ENCODE measurements at places on chromosomes 7 and 10.

- DNase-seq = no peak
Observed at GRCh38 chr7:98908585-98908984, 30.3 kb downstream of the TRRAP start.

GRCh38 chr10:129495698-129496097, 28.7 kb downstream of the MGMT start:
- DNase-seq = no peak

DNA sequence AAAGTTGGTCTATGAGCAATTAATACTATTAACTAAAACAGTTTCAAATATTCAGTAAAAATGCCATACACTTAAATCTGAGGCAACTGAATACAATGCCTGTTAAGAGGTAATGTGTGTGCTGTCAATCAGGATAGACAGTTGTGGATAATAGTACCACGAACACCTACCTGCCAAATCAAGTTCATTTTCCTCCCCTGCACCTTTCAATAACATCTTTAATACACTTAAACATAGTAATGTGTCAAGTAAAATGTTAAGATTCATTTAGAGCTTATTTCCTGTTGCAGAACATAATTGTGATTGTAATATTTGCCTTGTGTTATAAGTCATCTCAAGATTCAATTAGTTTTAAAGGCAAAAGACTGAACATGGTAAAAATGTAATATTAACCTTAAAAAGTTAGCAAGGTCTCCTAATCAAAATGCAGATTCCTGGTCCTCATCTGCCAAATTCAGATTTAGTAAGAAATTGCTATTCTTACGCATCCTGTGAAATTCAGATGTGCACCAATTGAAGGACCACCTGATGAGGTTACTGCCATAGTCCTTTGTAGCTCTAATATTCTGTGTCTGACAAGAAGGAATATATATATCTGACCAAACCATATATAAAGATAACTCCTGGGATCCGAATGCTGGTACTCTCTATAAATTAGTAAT, 37.1 kb downstream of the COL1A2 start:
- DNase-seq = no peak

DNA sequence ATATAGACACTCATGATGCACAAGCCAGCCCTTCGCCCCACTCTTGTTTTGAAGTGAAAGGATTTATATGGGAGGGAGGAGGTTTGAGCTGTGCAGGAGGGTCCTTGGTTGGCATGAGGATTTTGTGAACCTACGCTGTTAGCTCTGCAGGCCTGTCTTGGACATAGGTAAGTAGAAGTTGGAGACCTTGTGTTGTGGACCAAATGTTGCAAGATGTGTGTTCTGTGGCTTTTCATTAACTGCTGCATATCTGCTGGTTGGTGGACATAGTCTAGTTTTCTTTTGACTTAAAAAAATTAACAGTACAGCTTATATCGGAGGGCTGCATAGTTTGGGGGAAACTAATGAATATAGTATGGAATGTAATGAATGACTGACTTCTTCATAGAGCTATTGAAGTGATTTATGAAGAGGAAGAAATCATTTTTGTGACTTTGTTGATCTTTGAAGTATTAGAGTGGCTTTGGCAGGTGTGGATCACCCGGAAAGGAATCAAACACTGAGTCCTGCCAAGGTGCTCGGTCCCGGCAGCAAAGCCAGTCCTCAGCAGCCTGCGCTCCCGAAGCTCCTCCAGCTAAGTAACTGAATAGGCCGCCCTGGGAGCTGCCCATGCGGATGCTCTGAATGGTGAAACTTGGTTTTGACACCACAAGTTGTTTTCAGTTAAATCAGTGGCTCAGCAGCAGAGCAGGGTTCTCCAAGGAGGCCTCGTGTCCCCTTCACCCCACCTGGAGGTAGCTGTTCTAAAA, 3.2 kb downstream of the MGMT start:
- DNase-seq = no peak

- DNase-seq = no peak
Observed at GRCh38 chr7:44897309-44897708, 12.0 kb upstream of the PURB start.

DNA sequence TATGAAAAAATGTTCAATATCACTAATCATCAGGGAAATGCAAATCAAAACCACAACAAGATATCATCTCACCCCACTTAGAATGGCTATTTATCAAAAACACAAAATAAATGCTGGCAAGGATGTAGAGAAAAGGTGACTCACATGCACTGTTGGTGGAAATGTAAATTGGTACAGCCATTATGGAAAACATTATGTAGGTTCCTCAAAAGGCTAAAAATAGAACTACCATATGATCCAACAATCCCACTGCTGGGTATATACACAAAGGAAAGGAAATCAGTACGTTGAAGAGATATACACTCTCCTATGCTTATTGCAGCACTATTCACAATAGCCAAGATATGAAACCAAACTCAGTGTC, 50.2 kb downstream of the CDK1 start:
- no peak for DNase-seq

DNA sequence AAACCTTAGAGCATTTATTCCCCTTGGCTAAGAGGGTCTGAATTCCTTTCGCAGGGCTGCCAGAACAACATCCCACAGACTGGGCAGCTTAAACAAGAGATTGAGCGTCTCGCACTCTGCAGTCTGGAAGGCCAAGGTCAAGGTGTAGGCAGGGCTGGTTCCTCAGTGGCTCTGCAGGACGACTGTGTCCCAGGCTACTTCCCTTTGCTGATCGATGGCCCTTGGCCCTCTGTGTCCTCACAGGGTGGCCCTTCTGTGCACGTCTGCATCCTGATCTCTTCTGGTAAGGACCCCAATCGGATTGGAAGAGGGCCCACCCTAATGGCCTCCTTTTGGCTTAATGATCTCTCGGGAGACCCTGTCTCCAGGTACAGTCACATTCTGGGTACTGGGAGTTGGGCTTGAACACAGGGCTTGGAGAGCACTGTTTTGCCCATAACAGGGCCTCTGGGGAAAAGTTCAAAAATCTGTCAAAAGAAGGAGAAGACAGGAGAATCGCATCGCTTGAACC, 35.1 kb upstream of the DNAJB6 start:
- peak; percentile 22 for DNase-seq

GRCh38 chr7:23544913-23545354, 13.2 kb upstream of the TRA2A start:
- no peak for DNase-seq

DNA sequence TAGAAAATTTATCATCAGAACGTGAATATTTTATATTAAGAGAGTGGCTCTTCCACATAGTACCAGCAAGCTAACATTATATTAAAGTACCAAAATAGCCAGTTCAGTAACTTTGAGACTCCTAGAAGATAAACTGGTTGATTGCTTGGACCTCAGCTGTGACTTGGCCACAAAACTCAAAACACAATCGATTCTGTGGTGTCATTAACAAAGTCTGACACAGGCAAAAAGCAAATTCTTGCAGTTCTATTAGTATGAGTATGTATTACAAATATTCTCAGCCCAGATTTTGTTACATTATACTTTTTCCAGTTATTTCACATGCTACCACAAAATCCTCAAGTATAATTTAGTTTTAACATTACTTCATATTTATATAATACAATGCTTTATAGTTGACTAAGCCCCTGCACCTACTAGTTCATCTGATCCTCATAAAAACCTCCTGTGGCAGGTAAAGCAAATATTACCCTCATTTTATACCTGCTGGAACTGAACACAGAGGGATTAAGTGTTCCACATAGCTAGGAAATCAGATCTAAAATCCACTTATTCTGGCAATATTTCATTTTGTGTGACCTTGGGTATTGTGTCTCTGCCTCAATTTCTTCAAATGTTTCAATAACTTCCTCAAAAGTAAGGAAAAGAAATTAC, 279.9 kb upstream of the MKLN1 start:
- DNase-seq = no peak

GRCh38 chr10:52335665-52336064, 21.6 kb downstream of the DKK1 start:
- no peak for DNase-seq

GRCh38 chr10:100502926-100503494, 16.7 kb downstream of the SEC31B start:
- no peak for DNase-seq

- no peak for DNase-seq
Observed at GRCh38 chr10:128028508-128029289, 97.5 kb downstream of the MKI67 start.

- no peak for DNase-seq
Observed at GRCh38 chr7:155208681-155209477, 88.8 kb upstream of the INSIG1 start.

DNA sequence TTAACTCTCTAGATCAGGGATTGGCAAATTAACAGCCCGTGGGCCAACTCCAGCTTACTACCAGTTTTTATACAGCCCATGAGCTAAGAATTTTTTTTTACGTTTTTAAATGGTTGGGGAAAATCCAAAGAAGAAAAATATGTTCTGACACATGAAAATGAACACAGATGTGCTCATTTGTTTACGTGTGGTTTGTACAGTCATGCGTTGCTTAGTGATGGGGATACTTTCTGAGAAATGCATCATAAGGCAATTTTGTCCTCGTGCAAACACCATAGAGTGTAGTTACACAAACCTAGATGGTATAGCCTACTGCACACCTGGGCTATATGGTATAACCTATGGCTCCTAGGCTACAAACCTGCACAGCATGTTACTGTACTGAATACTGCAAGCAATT, 8.3 kb upstream of the SMKR1 start:
- DNase-seq = peak; percentile 32

GRCh38 chr7:139568346-139568675, 44.8 kb downstream of the CLEC2L start:
- DNase-seq = no peak

- no peak for DNase-seq
Observed at GRCh38 chr7:13235436-13235835, 548.0 kb downstream of the ARL4A start.

GRCh38 chr10:97445357-97445721, 467 bp downstream of the EXOSC1 start:
- DNase-seq = no peak

- DNase-seq = peak; percentile 81
Observed at GRCh38 chr10:6647811-6648526, 67.9 kb upstream of the PRKCQ start.

GRCh38 chr10:94076325-94076841, 82.7 kb downstream of the PLCE1 start:
- no peak for DNase-seq

GRCh38 chr7:26307226-26307625, 15.6 kb downstream of the SNX10 start:
- no peak for DNase-seq

GRCh38 chr7:99080679-99081078, 63.2 kb downstream of the SMURF1 start:
- DNase-seq = no peak

- DNase-seq = no peak
Observed at GRCh38 chr10:31949266-31949665, 20.6 kb upstream of the ARHGAP12 start.

GRCh38 chr7:78118470-78118869, 319.9 kb downstream of the PHTF2 start:
- no peak for DNase-seq

DNA sequence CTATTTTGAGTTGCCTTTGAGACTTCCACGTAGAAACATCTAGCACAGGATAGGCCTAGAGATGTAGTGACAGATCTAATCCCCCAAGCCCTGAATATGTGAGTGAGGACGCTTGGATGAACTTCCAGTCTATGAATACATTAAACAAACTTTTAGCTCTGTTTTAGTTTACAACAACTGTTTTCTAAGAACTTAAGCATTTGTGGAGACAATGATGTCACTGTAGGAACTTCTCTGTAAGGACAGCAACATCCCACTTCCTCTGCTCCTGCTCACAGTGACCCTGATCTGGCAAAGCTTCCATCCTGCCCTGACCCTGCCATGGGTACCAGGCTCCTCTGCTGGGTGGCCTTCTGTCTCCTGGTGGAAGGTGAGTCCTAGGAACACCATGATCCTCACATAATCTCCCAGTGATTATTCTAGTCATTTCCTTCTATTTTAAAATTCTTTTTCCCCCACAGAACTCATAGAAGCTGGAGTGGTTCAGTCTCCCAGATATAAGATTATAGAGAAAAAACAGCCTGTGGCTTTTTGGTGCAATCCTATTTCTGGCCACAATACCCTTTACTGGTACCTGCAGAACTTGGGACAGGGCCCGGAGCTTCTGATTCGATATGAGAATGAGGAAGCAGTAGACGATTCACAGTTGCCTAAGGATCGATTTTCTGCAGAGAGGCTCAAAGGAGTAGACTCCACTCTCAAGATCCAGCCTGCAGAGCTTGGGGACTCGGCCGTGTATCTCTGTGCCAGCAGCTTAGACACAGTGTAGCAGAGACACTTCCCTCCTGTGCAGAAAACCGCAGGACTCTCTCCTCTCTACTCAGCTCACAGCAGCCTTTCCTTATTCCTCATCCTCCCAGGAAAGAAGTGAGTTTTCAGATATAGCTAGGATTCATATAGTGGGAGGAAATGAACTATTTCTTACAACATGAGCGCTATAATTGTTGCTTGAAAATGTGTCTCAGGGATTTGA, 194.4 kb upstream of the PRSS1 start:
- no peak for DNase-seq

- DNase-seq = no peak
Observed at GRCh38 chr10:37490266-37490665, 364.9 kb downstream of the ANKRD30A start.

DNA sequence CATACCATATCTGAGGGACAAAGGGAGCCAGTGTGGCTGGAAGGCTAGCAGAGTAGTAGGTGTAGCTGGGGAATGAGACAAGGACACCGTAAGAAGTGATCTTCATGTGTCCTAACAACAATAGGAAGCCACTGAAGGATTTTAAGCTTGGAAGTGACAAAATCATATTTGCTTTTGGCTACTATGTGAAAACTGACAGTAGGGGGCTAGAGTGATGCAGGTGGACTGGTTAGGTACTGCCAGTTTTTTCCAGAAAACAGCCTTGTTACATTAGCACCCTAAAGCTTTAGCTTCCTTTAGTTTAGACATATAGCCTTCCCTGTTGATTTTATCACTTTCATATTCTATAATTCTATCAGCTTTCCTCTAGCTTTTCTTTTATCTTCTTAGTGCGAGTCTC, 637.1 kb downstream of the ANKRD7 start:
- DNase-seq = no peak

DNA sequence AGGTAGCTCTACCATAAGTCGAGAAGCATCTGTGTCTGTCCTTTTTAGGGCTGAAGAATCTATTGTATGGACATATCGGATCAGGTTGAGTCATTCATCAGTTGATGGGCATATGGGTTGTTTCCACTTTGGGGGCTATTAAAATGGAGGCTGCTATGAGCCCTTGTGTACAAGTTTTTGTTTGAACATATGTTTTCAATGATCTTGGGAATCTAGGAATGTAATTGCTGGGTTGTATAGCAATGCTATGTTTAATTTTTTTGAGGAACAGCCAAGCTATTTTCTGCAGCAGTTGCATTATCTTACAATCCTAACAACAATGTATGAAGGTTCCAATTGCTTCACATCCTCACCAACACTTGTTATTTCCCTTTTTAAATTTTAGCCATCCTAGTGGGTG, 46.4 kb upstream of the HABP2 start:
- DNase-seq = no peak

DNA sequence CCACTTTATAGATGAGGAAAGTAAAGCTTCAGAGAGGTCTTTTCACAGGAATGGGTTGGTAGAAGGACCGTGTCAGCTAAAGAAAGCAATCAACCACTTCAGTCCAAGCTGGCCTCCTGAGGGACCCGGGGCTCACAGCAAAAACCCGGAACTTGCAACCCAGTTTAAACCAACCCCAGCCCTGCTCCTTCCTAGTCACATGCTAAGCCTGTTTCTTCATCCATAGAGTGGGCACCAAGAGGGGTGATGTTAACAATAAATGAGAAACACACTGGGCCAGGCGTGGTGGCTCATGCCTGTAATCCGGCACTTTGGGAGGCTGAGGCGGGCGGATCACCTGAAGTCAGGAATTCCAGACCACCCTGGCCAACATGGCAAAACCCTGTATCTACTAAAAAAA, 12.1 kb upstream of the NPFFR1 start:
- DNase-seq = no peak

GRCh38 chr10:13152296-13152695, 9.1 kb upstream of the MCM10 start:
- no peak for DNase-seq

All from activated T-cell treated with anti-CD3 and anti-CD28 coated beads, Interleukin-2, amount 50 U/mL, for 72 hours (primary cell).